AG08396 (cell line): ENCODE measurements at places on chromosomes 1 and 21.

DNA sequence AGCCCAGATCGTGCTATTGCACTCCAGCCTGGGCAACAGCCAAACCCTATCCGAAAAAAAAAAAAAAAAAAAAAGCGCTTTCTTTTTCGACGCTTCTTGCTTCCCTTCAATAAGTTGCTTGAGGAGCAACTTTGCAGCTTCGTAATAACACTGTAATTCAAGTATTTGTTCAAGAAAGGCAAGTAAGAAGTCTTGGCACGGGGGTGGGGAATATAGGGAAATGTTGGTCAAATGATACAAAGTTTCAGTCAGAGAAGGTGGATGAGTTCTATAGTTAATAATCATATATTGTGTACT is 871 bp upstream of the PSMA5 start:
- DNase-seq = no peak

DNA sequence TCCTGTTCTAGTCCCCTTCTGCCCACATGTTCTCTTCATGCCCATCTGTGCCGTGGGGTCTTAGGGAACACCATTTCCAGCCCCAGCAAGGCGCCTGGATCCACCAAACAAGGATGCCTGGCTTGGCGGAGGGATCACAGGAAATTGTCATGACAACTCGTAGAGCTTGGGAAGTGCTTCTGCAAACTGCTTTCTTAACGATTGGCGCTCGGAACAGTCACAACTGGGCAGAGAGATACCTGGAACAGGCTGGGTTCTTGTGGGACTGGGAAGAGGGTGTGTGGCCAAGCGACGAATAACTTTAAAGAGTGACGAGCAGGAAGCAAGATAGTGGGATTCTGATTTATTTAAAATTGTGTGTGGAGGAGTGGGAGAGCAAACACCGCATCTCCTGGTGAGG is 329.8 kb downstream of the RPS6KC1 start:
- no peak for DNase-seq

GRCh38 chr1:77103486-77103885 is 115.7 kb downstream of the PIGK start:
- no peak for DNase-seq

DNA sequence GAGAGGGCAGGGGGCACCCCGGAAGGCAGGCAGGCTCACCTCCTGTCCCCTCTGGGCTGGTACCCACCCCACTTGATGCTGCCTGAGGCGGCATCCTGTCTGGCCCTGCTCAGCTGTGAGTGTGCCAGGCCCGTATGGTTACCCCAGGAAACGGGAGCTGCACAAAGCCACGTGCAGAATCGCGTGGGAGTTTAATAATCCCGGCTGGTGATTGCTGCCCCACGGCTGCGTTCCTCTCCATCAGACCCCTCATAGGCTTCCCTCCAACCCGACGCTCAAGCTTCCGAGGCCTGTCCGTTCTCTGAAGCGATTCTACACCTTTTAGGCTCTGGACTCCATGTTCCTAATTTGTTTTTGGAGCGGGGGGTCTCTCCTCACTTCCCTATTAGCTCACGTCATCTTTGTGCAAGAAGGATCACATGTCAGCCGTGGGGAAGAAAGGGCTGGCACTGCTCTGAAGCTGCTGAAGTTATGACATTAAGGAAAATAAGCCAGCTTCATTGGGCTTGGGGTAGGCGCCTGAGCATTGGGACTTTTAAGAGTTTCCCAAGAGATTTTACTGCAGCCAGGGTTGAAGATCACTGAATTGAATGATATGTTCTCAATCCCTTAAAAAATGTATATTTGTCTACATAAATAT is 1.1 kb upstream of the B3GALT5 start:
- DNase-seq = no peak

- no peak for DNase-seq
Measured at GRCh38 chr1:42961312-42962091, 2.8 kb upstream of the SLC2A1 start.

- no peak for DNase-seq
Measured at GRCh38 chr1:184509105-184509504, 122.3 kb downstream of the C1orf21 start.

GRCh38 chr1:214461305-214461704 is 90.1 kb downstream of the PTPN14 start:
- no peak for DNase-seq
